MG63 (cell line): ENCODE measurements at places on chromosomes 4 and X.
A peak's percentile ranks its signal among the peaks of the same experiment; 100 is the strongest.

GRCh38 chr4:39045827-39046221 is 13.6 kb upstream of the TMEM156 start:
- no peak for DNase-seq

DNA sequence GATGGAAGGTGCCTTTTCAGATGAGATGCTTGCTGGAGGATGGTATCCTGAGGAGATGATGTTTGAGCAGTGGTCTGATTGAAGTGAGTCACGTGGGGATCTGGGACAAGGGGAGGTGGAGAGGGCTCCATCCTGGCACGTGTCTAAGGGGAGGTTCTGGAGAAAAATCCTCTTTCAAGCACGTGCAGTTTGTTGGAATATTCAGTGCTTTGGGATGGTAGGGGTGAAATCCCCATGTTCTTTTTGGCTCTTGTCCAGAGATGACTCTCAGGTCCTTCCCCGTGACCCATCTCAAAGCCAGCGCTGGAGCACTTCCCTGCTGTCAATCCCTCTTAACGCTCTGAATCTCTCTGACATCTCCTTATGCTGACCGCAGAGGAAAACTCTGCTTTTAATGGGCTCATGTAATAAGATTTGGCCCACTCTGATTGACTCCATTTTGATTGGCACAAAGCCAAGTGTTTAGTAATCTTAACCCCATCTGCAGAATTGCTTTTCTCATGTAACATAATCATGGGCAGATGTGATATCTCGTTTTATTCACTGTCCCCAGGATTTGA is 10.8 kb upstream of the KLKB1 start:
- DNase-seq: no peak

DNA sequence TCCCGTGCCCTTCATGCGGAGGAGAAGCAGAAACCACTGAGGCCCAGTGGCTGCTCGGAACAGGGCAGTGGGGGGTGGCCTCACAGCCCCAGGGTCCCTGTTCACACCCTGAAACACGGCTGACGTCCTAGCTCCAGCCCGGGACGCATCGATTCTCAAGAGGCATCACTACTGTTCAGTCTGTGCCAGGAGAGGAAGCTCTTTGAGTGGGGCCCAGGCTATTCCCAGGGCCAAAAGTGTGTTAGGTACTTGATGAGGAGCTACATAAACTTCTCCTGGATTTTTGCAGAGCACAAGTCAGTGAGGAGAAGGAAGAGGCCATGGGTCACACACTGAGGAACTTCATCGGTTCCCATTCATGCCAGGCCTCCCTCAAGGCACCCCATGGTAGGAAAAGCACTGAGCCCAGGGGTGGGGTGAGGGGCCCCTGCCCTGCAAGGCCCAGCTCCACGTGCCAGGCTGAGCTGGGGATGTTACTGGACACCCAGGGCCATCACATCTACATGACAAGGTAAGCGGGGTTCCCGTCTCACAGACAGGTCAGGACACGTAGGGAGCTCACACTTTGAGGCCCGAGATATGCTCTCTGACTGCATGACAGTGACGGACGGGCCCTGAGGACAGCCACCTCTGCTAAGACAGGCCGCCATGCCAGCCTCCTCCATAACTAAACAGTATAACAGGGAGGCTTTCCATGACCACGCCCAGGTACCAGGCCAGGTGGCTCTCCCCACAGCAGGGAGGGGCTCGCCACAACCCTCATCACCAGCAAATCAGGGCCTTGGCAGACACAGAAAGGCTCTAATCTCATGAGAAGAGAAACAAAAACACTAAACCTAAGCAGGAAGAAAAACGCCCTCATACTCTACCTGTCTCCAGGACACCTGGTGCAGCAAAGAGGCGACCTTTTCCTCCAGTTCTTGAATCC is 12.4 kb downstream of the TNIP2 start:
- DNase-seq: no peak

DNA sequence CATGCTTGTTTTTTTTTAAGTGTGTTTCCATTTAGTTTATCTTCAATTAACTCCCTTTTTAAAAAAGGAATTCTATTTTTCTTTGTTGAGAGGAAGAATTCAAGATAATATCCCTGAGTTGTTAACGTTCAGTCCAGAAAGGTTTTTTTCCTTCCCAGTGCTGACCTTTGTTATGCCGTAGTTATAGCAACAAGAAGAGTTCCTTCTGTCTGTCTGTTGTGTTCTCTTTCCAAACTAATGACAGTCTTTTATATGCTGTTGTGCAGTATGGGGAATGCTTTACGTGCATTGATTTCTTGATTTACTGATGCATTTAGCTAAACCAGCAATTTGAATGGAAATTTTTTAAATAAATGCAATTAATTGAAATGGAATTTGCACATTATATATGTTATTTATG is 6.6 kb upstream of the CXXC4 start:
- DNase-seq: no peak

DNA sequence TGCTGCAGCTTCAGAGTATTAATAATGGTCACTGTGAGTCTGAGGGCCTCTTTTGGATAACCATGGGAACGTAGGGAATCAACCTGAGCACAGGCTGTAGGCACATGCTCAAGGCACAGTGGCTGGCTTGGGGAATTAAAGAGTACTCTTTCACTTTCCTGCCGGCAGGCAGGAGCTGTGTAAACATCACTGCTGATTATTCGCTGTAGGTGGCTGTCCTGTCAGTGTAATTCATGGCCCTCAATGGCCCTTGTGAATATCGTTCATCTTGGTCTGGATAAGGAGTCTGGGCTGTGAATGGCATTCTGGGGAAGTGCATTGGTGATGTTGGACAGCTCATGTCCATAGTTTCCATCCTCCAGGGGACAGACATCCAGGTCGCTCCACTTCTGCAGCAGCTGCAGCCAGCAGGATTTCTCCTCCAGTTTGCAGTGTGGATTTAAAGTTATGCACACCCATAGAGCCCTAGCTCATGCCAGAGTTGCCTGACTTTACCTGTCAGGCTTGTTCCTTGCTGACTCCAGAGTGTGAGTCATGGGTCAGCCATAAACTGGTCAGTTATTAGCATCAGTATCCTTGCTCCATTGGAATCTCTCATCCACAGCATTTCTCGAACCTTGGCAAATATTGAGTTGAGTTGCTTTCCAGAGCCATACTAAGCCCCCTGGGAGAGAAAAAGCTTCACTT is 43.0 kb downstream of the C4orf33 start:
- no peak for DNase-seq

GRCh38 chr4:137393044-137393443 is 139.2 kb downstream of the PCDH18 start:
- no peak for DNase-seq

DNA sequence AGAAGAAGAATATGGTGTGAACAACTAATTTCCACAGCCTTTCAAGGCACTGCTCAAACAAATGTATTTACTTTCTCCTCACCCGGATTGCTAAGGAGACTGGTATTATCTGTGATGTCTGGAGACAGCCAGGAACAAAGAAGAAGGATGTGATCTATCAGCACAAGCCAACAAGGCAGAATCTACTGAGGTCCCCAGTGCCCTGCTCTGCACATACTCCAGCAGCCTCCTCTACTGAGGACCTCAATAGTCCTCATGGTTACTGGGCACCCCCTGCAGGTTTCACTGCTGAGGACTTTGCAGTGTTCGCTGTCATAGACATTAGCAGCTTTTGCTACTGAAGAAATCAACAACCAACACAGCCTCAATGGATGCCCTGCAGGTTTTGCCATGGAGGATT is 930.1 kb downstream of the ADGRL3 start:
- DNase-seq: no peak

DNA sequence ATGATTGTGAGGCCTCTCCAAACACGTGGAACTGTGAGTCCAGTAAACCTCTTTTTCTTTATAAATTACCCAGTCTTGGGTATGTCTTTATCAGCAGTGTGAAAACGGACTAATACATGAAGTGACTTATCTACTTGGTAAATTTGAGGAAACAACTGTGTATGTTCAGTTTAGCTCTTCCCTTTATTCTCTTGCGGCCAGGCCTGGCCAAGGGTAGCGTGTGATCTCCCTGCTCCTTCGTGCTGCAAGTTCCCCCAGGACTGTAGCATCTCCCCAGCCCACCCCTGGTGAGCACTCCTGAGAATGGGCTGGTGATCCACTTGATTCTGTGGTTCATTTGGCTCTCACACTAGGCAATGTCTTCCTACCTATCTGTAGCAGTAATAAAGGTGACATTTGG is 53.2 kb upstream of the CHRNA9 start:
- no peak for DNase-seq

- DNase-seq: peak; percentile 34
Observed at GRCh38 chrX:43655151-43656004, 721 bp upstream of the MAOA start.

- peak; percentile 10 for DNase-seq
Observed at GRCh38 chr4:74370912-74371311, 6.0 kb downstream of the EREG start.

DNA sequence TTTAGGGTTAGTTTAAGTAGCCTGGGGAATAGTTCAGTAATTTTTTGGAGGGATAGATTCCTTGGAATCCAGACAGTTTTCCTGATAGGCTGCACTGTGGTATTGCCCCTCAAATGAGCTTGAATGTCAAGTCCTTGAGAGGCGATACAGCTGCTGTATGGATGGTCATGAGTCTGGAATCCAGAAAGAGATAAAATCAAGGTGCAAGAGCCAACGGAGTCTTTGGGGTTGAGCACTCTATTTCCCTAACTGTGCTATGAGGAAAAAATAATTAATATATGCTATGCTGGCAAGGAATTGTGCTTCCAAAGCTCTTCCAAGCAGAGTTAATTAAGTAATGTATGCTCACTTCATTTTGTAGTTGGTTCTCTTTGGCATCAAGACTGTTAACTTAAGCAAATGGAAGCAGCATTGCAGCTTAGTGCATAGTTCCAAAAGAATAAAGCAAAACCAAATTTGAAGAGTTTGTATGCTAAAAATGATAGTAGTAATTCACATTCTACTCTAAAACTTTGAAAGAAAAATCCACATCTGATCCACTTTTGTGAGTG is 48.8 kb downstream of the LIMCH1 start:
- DNase-seq: no peak

- DNase-seq: no peak
Observed at GRCh38 chr4:158775091-158775651, 6.3 kb downstream of the FNIP2 start.

DNA sequence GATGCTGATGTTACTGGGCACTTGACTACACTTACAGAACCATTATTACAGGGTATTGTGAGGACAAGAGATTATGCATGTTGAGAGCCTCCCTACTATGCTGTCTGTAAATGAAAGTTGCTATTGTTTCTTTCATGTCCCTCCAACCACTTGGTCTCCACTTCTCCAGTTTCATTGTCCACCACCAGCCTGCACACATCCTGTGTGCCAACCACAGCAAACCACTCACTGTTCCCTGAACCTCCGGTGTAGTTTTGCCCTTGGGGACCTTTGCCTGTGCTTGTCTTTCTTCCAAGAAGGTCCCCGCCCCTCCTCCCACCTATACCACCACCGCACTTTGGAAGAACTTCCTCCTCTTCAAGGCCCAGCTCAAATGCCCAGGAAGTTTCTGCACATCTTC is 43.1 kb upstream of the AFF2 start:
- DNase-seq: no peak

GRCh38 chrX:78199851-78200250 is 60.4 kb upstream of the TAF9B start:
- DNase-seq: no peak

DNA sequence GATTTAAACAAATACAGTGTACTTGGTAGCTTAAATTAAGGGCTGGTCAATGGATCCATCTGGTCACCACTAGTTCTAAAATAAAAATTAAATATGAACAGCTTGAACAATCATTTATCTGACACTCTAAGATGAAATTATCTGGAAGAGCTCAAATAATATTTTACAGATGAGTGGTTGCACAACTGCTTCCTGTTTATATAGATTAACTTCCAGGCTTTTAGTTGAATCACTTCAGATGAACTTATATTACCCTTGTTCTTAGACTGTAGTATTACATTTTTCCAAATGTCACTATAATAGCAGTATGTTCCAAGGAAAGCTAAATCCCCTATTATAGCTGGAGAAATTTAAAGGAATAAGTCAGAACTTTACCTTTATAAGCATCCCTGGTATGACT is 92.4 kb upstream of the SMIM10 start:
- no peak for DNase-seq

- no peak for DNase-seq
Observed at GRCh38 chr4:65880594-65880993, 210.3 kb upstream of the EPHA5 start.

GRCh38 chr4:184889666-184890335 is 64.0 kb upstream of the ACSL1 start:
- DNase-seq: no peak

DNA sequence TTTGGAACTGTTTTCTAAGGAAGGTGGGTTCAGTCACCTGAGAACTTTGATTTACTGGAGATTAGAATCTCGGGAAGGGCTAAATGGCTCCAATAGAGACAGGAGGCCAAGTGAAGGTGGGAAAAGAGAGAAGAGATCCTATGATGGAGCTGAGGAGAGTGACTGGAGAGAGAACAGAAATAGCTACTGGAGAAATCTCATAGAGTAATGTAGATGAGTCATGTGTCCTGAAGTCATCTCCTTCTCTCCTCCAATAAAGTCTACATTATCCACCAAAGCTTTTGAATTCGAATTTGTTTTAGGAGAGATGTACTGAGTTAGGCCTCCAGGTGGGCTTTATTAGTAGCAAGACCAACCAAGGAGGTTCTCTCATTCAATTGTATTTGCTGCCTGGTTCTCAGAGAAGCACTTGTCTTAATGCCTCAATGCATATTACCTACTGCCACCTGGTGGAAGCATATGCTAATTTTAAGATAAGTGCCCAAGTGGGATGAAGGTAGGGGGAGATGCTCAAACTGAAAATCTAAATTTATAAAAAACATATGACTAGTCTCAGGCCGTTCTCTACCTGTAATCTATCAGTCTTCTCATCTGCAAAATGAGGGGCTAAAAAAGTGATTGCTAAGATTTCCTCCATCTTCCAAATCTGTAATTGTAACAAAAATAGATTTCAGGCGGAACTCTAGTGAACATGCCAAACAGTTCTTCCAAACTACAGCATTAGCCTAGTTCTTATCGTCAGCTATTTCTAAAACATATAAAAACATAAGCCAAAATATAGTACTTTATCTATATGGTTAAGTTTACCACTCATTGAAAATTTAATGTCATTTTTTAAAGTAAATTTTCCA is 24.4 kb downstream of the TXK start:
- no peak for DNase-seq

DNA sequence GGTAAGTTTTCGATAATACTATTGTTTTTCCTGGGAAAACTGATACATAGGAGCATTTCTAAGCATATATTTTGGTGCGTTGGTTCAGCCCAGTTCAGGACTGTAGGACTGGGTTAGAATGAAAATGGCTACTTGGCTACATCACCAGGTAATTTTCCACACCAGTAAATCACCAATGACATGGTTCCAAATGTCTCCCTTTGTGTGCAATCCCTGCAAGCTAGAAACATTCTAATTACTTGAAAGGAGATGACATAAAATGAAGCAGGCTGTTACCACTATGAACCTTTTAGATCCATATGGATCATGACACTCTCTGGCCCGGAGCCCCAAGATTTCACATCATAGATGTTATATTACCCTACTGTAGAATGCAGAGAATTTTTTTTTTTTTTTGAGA is 577.4 kb upstream of the FTHL17 start:
- DNase-seq: no peak

GRCh38 chr4:107575243-107575642 is 144.8 kb downstream of the PAPSS1 start:
- no peak for DNase-seq

GRCh38 chr4:38860788-38861424 is 4.3 kb upstream of the TLR6 start:
- DNase-seq: peak; percentile 12

- no peak for DNase-seq
Observed at GRCh38 chr4:25019501-25019900, 11.2 kb downstream of the LGI2 start.
